NCI-H2171 treated with DMSO at 0.1 percent for 48 hours (cell line): ENCODE measurements at places on chromosomes 12 and 14.

GRCh38 chr12:9925705-9926393 lies 6.3 kb downstream of the CLEC2A start:
- DNase-seq: no peak

GRCh38 chr12:48197549-48197970 lies 5.5 kb downstream of the OR10AD1 start:
- no peak for DNase-seq

- no peak for DNase-seq
Observed at GRCh38 chr14:67955261-67955660, 135.7 kb downstream of the RAD51B start.

GRCh38 chr12:50784501-50784900 lies 20.6 kb downstream of the ATF1 start:
- no peak for DNase-seq

DNA sequence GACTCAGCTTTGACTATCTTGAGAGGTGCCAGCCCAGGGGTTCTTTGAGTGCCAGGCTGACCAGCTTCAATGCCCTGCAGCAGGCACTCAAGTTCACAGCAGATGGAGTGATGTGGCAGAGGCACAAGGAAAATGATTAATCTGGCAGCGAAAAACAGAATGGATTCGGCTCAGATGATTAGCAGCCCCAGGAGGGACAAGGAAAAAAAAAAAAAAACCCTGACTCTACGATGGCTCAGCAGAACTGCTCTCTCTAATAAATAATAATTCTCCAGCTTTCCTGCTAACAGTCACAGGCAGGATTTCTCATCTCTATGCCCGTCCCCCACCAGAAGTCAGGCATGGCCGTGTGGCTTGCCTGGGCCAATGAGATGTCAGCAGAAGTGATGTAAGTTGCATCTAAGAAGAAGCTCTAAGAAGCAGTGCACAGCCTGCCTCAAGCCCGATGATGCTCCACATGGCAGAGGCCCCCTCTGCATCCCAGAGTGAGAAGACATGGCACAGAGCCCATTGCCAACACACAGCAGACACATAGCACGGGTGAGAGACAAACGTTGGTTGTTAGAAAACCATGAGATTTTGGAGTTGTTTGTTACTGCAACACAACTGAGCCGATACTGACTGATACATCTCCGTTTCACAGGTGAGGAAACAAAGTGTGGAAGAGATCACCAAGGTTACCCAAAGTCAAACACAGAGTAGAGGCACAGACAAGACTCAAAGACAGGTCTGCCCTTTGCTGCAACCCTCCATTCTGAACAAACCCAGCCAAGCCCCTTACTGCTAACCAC lies 111.0 kb downstream of the SCARB1 start:
- DNase-seq: peak; percentile 78
